CD4-positive, alpha-beta T cell treated with Interferon alpha-2 for 1 hour (primary cell): ENCODE measurements at places on chromosomes 1 and 21.

DNA sequence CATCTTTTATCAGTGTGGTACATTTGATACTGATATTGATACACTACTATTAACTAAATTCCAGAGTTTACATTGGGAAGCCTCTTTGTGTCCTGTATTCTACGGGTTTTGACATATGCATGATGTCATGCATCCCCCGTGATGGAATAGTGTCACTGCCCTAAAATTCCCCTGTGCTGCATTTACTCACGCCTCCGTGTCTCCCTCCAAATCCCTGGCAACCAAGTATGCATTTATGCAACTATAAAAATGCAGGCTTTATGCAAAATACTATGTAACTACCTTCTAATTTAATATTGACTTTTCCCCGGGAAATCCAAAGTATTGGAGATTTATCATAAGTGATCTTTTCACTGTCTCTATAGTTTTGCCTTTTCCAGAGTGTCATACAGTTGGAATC lies 453.7 kb upstream of the RUNX1 start:
- no peak for DNase-seq

- no peak for DNase-seq
Observed at GRCh38 chr1:1625824-1626206, 6.2 kb upstream of the MMP23B start.

- DNase-seq: no peak
Observed at GRCh38 chr1:9599741-9600140, 11.0 kb downstream of the TMEM201 start.

- no peak for DNase-seq
Observed at GRCh38 chr1:205528446-205528886, 24.0 kb downstream of the CDK18 start.
